ENCODE measurements at places on chromosomes 12 and 14.

DNA sequence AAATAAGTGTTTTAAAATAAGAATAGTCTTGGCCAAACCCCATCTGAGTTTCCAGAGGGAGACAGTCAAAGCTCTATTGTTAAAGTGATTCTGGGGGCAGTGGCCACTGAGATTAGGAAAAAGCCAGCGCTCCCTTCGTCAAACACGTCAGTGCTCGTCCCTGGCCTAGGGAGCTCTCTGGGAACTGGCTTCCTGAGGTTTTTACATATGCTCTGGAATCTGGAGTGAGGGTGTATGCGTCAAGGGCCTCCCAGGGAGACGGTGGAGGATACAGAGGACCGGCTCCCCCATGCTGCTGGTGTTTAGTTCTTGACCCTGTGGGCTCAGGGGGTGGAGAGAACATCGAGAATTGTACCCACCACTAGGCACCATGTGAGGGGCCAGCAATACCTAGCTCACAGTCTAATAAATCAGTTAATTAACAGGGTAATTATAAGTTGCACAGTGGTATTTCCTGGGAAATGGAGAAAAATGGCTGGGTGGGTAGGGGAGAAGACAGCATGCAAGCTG, 87.0 kb downstream of the SLC25A47 start:
- no peak for DNase-seq

GRCh38 chr12:125050868-125051267, 14.4 kb upstream of the AACS start:
- DNase-seq = no peak

- no peak for DNase-seq
These were observed 11.6 kb upstream of the STRN3 start for GRCh38 chr14:31037709-31038221.

GRCh38 chr14:99029145-99029915, 242.7 kb downstream of the BCL11B start:
- no peak for DNase-seq

DNA sequence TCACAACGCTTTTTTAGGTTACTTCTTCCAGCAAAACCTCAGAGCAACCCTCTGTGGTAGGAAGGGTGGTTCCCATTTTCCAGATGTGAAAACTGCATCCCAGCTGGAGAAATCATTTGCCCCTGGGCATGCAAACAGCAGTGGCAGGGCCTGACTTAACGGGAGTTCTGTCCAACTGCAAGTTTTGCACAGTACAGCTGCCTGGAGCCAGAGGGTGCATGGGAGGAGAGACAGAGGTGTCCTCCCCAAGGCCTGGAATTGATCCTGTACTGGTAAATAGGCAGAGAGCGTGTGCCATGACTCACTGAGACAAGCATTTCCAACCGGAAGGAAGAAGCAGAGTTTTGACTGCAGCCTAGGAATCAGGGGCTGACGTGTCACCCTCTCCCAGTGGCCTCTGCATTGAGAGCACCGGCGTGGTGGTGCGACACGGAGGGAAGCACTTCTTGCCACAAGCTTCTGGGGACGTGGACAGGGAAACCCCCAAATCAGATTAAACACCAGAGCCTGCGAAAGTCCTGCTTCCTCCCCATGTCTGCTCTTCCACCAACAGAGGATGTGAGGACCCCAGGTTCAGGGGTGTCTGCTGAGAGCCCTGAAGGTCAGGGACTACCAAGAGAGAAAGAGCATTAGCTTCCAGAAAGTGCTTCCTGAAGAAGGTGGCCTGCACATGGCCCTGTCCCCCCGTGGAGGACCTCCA, 19.0 kb upstream of the SERPINA4 start:
- DNase-seq = no peak

DNA sequence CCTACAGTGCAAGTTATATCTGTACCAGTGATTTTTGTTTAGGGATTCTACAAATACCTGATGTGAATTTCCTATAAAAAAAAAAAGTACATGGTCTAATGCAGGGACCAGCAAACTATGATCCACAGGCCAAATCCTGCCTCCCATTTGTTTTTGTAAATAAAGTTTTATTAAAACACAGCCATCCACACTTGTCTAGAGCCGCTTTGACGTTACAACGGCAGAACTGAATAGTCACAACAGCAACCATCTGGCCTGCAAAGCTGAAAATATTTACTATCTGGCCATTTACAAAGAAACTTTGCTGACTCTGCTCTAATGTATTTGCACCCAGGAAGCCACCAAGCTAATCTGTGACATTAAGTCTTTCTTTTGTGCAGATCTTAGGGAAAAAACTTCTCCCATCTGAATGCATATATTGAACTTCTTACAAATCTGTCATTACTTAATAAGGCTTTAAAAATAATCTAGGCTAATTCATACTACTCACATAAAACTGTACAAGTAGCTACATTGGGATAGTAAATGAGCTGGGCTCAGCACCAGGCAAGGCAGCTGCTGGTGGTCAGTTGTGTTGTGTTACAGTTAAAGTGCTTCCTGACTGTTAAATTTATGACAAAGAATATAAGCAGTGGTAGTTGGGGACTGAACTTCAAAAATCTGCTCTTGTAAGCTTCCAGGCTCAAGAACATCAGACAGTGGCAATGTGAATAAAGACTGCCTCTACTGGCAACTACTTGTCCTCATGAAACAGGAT, 303.3 kb downstream of the MED13L start:
- no peak for DNase-seq

Data from stimulated activated CD4-positive, alpha-beta T cell treated with anti-CD3 and anti-CD28 coated beads, Interleukin-15, amount 100 ng/mL, for 48 hours (primary cell).